ENCODE measurements at places on chromosomes 1 and 21.

DNA sequence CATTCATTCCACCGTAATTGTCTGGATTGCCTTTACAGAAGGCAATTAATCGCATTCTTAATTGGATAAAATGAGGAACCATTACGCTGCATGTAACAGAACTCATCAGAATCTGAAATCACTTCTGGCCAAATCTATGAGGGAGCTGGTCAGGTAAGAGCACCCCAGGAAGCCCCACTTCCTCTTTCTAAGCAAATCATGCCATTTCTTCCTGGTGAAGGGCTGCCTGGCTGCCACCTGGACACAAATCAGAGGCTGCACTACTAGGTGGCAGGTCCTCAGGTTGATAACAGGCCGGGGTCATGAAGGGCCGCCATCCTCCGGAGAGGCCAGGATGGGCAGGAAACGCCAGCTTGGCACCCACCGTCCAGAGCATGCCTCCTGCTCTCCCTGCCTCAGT, 73.7 kb downstream of the CAPZB start:
- DNase-seq = no peak

DNA sequence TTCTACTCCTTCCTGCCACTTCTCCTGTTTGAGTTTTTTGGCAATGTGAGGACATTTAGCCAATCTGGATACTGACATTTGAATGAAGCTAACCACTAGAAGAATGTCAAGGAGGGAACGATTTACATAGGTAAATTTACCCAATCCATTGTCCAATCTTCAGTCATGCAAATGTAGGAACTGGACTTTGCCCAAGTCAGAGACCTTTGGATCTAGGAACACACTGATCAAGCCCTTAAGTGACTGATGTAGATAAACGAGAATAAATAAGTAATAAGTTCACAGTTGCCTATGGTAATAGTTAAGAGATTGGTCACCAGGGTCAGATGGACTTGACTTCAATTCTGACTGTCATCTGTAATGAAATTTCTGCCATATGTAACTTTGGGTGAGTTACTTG, 177.6 kb downstream of the FGGY start:
- DNase-seq = no peak

DNA sequence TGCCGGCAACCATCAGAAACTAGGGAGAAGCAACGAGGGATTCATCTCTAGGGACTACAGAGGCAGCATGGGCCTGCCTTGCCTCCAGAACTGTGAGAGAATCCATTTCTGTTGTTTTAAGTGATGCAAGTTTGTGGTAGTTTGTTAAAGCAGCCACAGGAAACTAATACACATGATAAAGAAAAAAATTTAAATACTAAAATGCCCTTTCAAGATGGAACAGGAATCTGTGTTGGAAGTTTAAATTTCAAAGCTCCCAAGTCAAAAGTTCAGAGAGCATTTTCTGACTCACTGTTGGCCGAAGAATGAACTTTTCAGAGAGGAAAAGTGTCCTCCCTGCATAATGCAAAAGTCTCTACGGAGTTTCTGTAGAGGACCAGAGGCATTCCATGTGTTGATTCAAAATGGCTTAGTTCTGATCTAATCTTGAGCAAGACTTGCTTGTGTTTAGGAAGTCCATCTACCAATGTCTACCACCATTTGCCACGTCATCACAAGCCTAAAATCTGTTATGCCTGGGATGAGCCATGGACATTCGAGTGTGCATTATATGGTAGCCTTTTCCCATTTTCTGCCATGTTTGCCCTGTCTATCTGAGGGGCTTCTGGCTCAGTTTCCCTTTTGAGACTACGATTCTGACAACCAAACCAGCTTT, 22.4 kb upstream of the ARHGAP29 start:
- DNase-seq = peak; percentile 53

GRCh38 chr1:52296345-52296744, 69.7 kb downstream of the CC2D1B start:
- DNase-seq = peak; percentile 64

GRCh38 chr1:222187566-222188332, 360.2 kb downstream of the HHIPL2 start:
- DNase-seq = no peak

DNA sequence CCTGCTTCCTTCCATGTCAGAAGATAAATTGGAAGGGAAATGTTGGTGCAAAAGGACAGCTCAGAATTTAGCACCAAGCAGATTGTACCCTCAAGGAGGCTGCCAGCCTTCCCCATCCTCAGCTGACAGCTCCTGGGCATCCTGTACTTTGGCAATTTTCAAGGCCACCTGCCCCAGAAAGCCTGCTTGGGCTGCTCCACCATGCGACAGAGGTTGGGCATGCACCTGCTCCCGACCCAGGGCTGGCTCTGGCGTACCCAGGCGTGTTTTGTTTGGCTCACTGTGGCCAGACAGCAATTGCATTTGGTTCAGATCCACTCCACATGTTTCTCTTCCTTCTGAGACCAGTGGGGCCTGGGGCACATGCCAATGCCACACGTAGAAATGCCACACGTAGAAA, 547.8 kb downstream of the NPHP4 start:
- DNase-seq = no peak
